Activated naive CD4-positive, alpha-beta T cell treated with Interleukin-2 at 50 U/mL for 16 hours (primary cell): ENCODE measurements at places on chromosomes 5 and 9.

DNA sequence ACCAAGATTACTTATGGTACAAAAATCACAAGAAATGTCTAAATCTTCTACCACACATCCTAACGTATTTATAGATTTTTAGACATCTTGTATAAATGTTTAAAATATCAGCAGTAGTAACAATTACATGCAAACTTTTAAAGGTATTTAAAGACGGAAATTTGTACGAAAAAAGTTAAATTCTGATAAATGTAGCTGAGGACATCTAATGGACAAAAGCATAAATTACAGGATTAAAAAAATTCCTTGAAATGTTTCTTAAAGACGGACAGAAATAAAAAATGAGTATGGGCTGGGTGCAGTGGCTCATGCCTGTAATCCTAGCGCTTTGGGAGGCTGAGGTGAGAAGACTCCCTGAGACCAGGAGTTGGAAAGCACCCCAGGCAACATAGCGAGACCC, 15.8 kb downstream of the ERCC8 start:
- no peak for DNase-seq

DNA sequence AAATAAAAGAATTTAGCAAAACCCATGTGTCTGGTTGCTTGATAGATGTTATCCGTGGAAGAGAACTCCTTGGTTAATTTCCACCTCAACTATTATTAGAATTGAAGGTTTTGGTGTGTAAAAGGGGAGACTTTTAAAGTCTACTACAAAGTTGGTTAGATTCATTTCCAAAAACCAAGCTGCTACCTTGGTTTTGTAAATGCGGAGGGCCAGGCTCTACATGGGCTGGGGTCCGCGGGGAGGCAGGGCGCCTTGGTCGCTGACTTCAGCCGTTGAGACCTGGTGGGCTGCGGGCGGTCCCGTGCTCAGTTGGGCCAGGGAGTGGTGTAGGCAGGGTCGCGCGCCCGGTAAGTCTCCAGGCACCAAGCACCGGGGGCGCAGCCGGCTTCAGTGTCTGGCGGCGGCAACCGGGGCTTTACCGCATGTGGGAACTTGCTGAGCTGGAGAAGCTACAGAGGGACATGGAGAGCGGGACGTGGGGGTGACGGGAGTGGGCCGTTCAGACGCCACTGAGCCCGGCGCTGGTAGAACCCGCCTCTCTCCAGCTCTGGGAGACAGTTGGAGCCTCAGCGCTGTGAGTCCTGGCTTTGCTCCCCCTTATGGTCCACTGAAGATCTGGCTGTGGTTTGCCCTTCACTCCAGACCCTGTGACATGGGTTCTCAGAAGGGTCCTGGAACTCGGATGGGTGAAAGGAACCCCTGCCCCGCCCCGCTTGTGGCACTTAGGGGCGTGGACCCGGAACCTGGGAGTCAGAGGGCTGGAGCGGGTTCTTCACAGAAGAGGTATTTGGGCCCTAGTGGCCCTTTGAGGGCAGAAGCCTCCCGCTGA, 11.8 kb downstream of the NR2F1 start:
- DNase-seq, result no peak

DNA sequence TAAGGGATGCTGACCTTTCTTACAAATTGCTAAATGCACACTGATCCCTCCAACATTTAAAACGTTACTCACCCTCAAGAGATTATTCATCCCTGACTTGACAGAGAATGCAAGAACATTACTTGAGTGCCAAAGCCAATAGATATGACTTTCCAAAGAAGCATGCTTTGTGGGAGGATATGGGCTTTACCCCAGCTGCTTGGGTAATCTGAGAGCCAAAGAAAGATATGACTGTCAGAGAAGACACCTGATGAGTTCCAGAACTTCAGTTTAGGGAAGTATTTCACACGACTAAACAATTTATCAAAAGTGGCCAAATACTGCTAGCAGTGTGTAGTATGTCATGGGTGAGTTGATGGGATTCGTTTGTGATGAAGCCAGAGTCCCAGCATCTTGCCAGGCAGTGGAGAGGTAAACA, 7.4 kb upstream of the SPDL1 start:
- no peak for DNase-seq

GRCh38 chr9:80090317-80090716, 518.6 kb downstream of the TLE4 start:
- no peak for DNase-seq

GRCh38 chr5:82813861-82814260, 263.3 kb downstream of the TMEM167A start:
- no peak for DNase-seq

DNA sequence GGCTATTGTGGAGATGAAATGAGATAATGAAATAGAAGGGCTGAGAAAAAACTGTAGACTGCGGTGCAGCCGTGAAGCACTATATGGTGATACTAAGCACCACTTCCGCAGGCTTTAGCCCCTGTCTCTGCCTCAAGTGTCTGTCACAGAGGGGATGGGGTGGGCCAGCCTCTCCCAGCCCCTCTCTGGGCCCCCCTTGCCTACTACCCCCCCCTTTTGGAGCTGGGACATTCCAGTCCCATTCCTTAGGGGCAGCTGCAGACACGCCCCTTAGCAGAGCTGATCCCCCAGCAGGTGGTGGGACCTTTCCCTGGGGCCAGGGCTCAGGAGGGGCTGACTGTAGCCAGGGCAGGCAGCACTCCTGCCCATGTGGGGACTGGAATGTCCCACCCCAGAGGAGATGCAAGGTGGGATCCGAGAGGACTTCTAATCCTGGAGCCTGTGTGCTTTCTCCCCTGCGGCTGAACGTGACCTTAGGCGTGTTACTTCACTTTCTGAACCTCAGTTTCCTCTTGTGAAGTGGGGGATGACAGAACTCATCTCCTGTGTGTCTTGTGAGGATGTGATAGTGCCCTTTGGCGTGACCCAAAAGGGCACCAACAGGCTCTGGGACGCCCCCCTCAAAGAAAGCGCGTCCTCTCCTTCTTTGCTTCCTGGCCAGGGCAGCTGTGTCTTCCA, 1.9 kb downstream of the N4BP3 start:
- no peak for DNase-seq

DNA sequence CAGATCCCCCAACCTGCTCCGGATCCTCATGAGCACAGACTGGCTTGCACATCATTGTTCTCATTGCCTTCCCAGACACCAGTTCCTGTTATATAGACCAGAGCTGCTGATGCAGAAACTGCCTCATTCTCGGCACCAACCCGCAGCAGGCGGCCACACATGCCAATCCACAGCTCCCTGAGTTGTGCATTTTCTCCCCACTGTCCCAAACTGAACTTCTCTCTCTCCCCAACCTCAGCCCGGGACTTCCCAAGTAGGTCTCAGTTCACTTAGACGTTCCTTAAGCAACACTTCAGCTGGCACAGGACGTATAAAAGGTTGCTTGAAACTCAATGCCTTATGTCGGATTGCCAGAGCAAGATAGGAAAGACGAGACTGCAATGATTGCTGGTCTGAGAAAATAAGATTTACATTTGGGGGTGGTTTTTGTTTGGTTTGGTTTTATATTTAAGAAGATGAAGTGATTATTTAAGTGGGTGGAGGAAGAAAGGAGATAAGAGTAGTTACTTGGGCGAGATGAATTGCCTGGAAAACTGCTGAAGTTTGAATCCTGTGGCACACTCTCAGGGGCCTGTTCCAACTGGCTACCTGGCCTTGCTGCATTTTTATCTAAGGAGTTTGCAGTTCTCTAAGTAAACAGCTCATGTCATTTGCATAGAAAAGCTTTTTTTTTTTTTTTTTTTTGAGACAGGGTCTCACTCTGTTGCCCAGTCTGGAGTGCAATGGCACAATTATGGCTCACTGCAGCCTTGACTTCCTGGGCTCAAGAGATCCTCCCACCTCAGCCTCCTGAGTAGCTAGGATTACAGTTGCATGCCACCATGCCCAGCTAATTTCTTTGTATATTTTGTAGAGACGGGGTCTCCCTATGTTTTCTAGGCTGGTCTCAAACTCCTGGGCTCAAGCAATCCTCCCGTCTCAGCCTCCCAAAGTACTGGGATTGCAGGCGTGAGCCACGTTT, 155.4 kb downstream of the GOLPH3 start:
- no peak for DNase-seq

- no peak for DNase-seq
Observed at GRCh38 chr9:124299515-124300090, 41.9 kb downstream of the NEK6 start.

DNA sequence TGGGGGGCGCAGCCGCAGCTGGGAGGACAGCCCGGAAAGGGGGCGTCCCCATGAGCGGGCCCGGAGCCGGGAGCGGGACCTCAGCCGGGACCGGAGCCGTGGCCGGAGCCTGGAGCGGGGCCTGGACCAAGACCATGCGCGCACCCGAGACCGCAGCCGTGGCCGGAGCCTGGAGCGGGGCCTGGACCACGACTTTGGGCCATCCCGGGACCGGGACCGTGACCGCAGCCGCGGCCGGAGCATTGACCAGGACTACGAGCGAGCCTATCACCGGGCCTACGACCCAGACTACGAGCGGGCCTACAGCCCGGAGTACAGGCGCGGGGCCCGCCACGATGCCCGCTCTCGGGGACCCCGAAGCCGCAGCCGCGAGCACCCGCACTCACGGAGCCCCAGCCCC, 47.0 kb downstream of the TJP2 start:
- DNase-seq, result no peak

- no peak for DNase-seq
Observed at GRCh38 chr9:131848570-131849160, 108.8 kb upstream of the RAPGEF1 start.

GRCh38 chr9:93826209-93826608, 128.9 kb downstream of the BARX1 start:
- peak; percentile 47 for DNase-seq

DNA sequence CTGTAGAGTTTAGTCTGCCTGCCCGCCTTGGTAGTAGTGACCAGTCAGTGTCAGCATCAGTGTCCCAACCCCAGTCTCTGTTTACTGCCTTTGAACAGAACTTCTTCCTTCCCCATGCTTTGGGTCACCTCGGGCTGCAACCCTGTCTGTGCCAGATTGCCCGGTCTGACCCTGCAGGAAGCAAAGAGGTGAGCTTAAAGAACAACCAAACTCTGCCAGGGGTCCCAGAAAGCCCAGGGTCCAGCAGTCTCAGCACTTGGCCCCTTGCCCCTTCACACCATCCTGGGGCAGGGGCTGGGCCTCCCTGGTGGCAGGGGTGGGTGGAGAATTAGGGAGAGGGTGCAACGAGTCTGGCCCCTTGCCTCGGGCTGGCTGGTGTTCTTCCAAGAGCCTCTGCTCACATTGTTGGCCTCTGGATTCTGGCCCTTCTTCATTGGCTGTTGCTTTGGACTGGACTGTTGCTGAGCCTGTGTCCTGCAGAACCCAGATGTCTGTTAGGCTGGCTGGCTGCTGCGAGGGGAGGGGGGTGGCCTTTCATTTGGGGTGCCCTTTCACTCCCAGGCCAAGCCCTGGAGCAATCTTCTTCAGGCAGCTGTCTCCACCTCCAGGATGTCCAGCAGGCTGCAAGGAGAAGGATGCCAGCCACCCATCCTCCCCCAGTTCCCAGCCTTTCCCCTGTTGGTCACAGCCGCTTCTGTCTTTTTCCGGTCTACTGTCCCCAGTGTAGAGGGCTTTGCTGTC, 51.2 kb downstream of the SAR1B start:
- DNase-seq, result no peak

GRCh38 chr9:25461416-25461815, 216.8 kb downstream of the TUSC1 start:
- DNase-seq, result no peak

GRCh38 chr9:96161819-96162218, 140.2 kb downstream of the HSD17B3 start:
- no peak for DNase-seq

GRCh38 chr9:13383216-13383615, 103.7 kb upstream of the MPDZ start:
- no peak for DNase-seq

DNA sequence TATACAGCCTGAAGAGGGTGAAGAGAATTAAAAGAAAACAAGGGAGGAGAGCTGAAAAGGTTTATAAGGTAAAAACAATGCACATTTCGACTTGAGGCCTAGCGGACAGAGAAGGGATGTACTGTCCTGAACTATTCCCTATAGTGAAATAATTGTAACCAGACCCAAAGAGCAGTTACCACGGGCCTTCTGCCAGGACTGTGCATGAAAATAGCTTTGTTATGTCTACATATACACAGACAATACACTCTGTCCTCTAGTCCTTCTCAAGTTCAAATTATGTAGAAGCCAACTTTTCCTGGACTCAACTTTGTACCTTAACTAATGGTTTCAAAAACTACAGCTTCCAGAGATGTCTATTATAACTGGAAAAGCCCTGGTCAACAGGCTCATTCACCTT, 223.7 kb downstream of the PCSK5 start:
- DNase-seq, result no peak

GRCh38 chr5:43390471-43390870, 21.7 kb downstream of the CCL28 start:
- no peak for DNase-seq

- DNase-seq, result no peak
Observed at GRCh38 chr5:35229076-35230037, 930 bp downstream of the PRLR start.

GRCh38 chr5:74149395-74149794, 491.1 kb downstream of the ENC1 start:
- DNase-seq, result no peak

DNA sequence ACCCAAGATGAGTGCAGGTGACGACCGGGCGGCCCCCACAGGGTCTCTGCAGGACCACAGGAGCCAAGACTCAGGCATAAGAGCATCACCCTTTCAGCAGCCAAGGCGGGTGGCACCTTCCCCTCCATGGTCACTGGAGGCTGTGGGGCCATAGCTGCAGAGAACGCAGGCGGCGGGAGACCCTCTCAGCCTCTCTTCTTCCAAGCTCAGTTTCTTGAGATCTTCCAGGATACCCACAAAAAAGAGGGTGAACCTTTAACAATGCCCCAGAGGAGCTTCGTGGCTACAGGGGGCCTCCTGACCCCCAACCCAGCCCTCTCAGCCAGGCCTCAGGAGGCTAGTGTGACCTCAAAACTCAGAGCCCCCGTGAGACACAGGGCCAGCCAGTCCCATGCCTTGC, 5.8 kb upstream of the TBC1D9B start:
- no peak for DNase-seq

DNA sequence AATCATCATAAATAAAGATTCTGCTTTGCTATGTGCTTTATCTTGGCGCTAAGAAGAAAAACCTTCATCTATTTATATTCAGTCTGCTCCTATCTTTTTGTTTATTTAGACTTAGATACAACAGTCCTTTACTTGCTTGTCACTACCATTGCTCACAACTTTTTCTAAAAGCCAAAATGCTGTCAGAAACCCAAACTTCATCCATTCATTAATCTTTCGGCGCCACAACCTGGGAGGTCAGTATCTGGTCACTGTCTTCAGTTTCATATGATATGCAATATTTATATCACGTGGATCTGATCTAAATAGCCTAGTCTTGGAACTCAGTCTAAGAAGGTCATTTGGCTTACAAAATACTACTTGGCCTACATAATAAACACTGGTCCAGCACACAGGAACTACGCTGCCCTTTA, 159.3 kb upstream of the TARS1 start:
- DNase-seq, result no peak

GRCh38 chr5:14685757-14686156, 21.2 kb downstream of the OTULIN start:
- DNase-seq, result peak; percentile 71

DNA sequence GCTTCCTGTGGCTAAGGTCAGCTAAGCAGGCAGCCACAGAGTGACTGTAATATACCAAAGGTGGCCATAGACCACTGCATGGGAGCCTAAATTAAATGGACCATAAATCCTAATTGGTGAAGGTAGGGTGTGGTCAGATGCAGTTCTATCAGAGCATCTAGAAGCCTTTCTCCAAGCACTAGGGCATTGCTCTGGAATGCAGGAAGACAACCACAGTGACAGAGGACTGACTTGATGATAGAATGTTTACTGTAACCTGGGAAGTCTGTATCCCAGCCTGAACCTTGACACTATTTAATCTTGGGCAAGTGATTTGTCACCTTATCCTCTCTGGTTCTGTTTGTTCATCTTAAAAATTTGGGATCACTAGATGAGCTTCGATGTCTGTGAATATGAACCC, 2.3 kb downstream of the FBXO38 start:
- DNase-seq, result no peak
